ENCODE measurements at places on chromosomes 1 and 21.

DNA sequence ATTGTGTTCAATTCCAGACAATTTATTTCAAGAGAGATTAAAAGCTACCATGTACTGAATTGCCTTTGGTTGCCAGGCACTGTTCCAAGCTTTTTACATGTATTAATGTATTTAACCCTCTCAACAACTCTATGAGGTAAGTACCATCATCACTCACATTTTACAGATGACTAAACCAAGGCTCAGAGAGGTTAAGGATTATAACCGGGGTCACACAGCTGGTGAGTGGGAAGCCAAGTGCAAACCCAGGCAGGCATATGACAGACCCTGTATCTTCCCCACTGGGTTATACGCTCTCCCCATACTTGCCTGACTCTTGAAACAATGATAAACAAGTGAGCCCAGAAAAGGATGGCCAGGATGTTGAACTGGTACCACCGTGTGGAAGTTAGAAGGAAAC, 16.5 kb downstream of the PLEKHA6 start:
- DNase-seq, result no peak

DNA sequence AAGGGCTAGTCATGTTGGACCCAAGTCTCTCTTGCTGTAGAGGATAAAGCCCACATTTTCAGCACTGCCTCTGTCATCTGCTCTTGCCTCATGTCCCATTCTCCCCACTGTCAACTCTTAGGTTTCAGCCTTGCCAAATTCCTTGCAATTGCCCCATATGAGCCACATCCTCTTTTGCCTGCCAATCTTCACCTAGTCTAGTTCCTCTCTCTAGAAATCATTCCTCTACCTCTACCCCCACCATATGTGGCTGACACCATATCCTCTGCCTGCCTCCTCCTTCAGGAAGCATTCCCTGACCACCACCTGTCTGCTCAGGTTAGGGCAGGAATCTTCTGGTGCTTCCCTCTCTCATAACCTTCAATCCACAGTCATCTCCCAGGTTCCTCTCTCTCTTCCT, 38.2 kb downstream of the SLC9A1 start:
- DNase-seq, result no peak

DNA sequence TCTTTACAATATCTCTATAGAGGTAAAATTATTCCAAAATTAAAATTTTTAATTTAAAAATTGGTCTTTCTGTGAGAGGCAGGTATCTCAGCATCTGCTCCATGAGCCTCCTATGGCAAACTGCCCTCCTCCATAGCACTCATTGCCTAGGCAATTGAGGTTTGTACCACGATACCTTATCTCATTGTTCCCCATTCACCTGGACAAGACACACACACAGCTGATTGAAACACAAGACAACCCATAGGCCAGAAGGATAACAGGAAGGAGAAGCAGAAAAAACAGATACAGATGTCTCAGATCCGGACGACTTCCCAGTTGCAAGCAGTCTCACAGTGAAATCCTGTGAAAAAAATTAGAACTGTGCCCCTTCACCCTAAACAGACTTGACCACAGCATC, 24.3 kb downstream of the RHBDL2 start:
- DNase-seq, result no peak

GRCh38 chr21:32916522-32917099, 109.1 kb upstream of the OLIG2 start:
- no peak for DNase-seq

- DNase-seq, result no peak
Observed at GRCh38 chr1:28811766-28812668, at the start of gene OPRD1. Gene OPRD1 (plus strand): TSS chr1:28812170. CDS start chr1:28812384, 214 bp downstream.
